CD4-positive, alpha-beta T cell (primary cell): ENCODE measurements at places on chromosomes 4 and X.

- no peak for DNase-seq
Observed at GRCh38 chr4:6916069-6916586, 6.5 kb downstream of the TBC1D14 start.

DNA sequence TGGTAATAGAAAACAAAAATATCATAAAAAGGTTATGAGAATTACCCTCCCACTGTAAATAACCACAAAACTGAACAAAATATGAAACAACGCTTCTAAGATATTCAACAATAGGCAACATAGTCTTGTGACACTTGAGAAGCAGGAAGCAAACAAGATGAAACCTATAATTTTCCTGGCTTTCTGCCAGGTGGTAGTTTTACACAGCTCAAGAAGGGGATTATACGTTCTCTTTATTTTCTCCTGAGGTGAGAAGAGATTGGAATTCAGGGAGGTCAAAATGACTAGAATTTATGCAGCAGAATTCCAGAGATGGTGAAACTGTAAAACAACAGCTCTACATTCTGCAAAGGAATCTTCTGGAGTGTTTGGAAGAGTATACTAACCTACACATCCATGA, 186.0 kb downstream of the HHIP start:
- DNase-seq: no peak

- no peak for DNase-seq
Observed at GRCh38 chr4:52045028-52045427, 6.1 kb upstream of the SPATA18 start.

GRCh38 chr4:115279330-115279729, 165.9 kb upstream of the NDST4 start:
- no peak for DNase-seq

GRCh38 chrX:68072041-68072440, 361.3 kb downstream of the OPHN1 start:
- no peak for DNase-seq

- DNase-seq: peak; percentile 43
Observed at GRCh38 chr4:153521999-153522801, 56.0 kb downstream of the TMEM131L start.

DNA sequence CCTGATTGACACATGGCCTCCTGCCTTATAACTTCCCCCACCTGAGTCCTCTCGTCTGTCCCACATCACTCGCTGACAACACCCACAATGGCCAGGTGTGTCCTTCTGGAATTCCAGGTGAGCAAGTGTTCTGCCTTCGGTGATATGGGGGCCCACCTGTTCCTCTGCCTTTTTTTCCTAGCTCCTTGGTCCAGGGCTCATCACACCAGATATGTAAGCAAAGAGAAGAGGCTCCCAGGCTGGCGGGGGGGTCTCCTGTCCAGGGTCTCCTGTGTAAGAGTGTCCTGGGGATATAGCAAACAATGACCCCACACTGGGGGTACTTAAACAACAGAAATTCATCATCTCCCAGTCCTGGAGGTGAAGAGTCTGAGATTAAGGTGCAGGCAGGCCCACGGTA, 25.2 kb downstream of the P2RY8 start:
- DNase-seq: no peak

- no peak for DNase-seq
Observed at GRCh38 chr4:78707268-78707667, 68.9 kb upstream of the BMP2K start.

DNA sequence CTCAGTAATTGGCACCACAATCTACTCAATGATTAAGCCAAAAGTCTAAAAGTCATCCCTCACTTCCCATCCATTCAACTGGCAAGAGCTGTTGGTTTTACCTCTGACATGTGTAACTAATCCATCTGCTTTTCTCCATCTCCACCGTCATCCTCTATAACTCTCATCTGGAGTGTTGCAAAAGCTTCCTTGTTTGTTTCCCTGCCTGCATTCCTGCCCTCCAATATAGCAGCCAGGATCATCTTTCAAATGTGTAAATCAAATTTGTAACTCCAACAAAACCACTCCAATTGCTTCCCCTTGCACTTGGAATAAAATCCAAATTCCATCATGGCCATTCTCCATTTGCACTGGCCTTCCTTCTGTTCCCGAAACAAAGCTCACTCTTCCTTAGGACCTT, 4.3 kb upstream of the PLAC8 start:
- DNase-seq: no peak

GRCh38 chrX:2962381-2962780, 33.2 kb upstream of the ARSD start:
- no peak for DNase-seq

- no peak for DNase-seq
Observed at GRCh38 chr4:3527914-3528876, 4.0 kb downstream of the LRPAP1 start.

DNA sequence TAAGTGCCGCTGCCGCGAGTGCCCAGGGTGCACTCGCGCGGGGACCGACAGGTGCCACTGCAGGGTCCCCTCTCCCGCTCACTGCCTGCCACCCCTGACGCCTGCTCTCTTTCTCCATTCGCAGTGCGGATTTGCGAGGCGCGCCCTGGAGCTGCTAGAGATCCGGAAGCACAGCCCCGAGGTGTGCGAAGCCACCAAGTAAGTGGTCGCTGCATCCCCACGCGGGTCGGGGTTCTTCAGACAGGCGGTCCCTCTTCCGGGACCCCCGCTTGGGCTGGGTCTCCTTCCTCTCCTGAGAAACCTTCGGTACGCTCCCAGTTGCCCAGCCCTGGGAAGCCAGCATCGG, 547 bp downstream of the GUCY1A1 start:
- DNase-seq: no peak

GRCh38 chr4:141078871-141079270, 54.4 kb downstream of the RNF150 start:
- no peak for DNase-seq

- DNase-seq: no peak
Observed at GRCh38 chr4:8778291-8778690, 93.3 kb downstream of the HMX1 start.

- no peak for DNase-seq
Observed at GRCh38 chr4:133394971-133395627, 246.0 kb downstream of the PCDH10 start.

DNA sequence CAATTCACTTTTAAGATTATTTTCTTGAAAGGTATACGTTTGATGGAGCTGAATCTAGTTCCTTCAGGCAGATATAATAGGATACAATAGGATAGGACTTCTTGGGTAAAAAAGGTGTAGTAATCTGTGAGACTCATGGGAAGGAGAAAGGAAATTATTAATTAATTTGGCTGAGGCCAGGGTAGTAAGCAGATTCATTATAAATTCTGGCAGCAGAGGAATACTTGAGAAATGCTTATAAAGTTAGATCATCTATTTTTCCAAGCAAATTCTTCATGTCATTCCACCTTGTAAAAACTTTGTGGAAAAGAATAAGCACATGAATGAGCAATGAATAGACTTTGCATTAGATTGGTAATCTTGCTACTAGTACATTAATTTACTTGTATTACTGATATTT, 46.9 kb downstream of the GYPE start:
- DNase-seq: no peak

DNA sequence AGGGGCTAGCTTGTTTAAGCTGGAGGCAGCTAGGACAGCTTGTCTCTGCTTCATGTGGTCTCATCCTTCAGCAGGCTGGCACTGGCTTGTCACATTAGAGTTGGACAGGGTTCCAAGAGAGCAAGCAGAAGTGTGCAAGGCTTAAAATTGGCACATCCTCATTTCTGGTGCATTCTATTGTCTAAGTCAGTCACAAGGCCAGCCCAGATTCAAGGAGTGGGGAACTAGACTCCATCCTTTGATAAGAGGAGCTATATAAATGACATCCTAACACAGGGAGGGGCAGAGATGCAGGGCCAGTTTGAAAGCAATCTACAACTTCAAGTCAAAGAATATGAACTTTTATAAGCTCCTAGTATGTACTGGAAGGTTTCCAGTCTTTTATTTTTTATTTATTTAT, 313.2 kb downstream of the PTTG2 start:
- no peak for DNase-seq

GRCh38 chrX:54748626-54749025, 49.4 kb downstream of the ITIH6 start:
- DNase-seq: no peak

- no peak for DNase-seq
Observed at GRCh38 chrX:10041383-10041782, 74.2 kb downstream of the CLDN34 start.

DNA sequence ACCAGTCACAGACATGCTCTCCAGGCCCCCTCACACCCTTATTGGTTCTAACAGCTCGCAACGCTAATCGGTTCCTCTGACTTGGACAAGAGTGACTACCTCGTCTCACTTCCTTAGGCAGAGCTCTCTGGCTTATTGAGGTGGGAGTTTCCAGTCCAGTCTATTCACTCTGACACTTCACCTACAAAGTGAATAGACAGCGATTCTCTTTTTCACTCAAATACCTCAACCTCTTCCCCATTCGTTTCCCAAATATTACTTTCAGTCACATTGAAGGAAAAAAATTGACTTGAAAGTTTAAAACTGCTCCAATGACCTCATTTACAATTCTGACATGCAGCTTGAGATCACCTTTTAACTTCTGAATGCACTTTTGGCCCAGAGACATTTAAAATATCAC, 17.7 kb downstream of the HELT start:
- DNase-seq: no peak

GRCh38 chr4:74499986-74500781, 55.2 kb downstream of the AREG start:
- no peak for DNase-seq

- DNase-seq: no peak
Observed at GRCh38 chr4:93957186-93957585, 128.6 kb downstream of the ATOH1 start.

GRCh38 chr4:76306882-76307659, 538 bp downstream of the STBD1 start:
- no peak for DNase-seq

- no peak for DNase-seq
Observed at GRCh38 chr4:164943192-164943591, 34.3 kb downstream of the TRIM61 start.

DNA sequence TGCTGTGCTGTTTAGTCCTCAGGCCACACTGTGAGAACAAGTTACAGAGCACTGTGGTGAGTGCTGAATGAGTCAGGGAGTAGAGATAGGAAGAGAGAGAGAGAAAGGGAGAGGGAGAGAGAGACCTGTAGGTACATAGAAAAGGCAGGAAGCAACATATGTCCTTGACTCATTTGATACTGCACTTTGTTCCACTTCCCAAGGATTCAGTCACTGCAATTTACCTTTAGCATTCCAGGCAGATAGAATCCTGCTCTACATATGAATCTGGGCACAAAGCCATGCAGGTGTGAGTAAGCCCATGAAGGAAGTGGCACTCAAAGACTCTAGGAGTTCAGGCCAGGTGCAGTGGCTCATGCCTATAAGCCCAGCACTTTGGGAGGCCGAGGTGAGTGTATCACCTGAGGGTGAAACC, 1.0 kb upstream of the DAPP1 start:
- peak; percentile 19 for DNase-seq

DNA sequence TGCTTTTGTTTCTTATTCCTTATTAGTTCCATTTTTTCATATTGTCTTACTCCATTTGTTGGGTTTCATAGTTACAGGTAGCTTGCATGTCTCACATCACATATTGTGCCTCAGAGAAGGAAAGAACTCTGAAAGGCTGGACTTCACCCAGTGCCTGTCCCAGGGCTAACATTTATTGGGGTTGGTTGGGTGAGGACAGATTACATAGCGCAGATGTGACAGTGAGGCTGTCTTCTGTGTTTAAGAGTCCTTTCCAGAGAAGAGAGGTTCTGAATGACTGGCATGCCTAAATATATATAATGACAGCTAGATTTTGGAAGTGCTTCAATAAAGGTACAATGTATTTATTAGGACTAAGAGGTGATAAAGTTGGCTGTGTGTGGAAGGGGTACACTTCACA, 2.7 kb downstream of the ZNF330 start:
- DNase-seq: no peak

DNA sequence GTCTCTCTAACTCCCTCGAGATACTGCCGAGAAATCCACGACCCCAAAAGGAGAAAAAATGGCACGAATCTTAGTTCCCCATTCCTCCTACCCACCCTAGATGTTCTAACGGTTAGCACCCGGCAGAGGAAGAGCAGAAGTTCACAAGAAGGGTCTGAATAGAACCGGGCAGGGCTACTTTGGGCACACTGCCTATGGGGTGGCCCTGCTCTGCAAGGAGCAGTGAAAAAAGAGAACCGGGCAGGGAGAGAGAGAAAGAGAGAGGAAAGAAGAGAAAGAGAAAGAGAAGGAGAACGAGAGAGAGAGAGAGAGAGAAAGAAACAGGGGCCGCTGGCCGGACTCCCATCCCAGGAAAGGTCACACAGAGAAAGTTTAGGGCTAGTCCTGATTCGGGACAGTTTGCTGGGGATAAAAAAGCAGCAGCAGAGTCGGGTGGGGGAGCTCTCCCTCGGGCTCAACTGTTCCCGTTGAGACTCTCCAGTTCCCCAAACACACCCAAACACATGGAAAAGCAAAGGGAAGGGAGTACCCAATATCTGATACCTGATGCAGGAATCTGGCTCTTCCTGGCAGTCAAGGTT, 468 bp downstream of the GLA start:
- no peak for DNase-seq

GRCh38 chr4:2301225-2301642, 39.3 kb upstream of the MXD4 start:
- no peak for DNase-seq

GRCh38 chr4:75087865-75088264, 154.9 kb downstream of the PARM1 start:
- DNase-seq: no peak
